ENCODE measurements at places on chromosomes 3 and 15.

DNA sequence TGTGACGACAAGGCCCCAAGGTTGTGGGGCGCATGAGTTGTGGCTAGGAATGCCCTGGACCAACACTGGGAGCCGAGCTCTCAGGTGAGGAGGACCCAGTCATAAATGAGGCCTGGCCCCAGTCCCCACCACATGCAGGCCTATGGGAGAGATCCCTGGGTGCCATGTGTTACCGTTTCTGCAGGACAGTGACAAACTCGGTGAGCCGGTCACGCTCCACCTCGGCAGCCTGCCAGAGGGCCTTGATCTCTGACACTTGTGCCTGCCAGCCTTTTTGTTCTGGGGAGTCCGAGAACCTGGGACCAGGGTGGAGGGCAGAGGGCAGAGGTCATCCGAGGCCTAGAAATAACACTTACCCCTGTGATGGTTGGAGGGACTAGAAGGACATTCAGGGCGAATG, 27.7 kb upstream of the HHATL start:
- no peak for DNase-seq

DNA sequence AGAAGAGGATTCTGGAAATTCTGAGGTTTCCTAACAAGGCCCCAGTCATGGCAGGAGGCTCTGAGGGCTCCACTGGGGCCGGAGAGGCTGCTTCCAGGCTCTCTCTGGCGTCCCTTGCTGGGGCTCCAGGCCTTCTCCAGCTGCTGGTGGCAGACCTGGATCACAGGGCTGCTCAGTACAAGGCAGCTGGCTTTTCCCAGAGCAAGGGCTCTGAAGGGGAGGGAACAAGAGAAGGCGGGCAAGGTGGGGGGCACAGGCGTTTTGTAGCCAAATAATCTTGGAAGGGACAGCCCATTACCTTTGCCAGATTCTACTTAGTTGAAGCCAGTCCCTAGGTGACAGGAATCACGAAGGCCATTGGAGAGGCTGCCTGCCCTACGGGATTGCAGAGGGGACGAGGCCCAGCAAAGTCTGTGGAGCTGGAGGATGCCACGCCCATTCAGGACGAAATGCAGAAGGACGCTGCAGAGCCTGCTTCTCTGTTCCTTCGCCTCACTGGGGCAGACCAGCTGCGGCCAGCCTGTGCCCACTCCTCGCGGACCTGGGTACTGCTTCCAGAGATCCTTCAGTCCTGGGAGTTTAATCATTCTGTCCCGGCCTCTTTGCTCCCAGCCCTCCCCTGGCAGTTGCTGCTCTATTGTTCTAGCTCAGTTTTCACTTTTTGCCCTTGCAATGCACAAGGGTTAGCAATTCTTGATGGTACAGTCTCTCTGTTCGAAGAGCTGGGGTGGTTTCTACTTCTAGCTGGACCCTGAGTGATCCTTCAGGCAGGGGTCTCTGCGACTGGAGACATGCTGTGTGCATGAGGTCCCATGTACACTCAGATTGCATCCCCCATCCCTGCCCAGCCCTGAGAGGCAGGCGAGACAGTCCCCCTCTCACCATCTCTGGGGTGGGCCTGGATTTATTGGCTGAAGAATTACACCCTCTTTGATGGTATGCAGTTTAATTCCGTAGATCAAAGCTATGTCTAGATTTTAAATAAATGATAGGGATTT, 149.3 kb upstream of the MEF2A start:
- DNase-seq: no peak

DNA sequence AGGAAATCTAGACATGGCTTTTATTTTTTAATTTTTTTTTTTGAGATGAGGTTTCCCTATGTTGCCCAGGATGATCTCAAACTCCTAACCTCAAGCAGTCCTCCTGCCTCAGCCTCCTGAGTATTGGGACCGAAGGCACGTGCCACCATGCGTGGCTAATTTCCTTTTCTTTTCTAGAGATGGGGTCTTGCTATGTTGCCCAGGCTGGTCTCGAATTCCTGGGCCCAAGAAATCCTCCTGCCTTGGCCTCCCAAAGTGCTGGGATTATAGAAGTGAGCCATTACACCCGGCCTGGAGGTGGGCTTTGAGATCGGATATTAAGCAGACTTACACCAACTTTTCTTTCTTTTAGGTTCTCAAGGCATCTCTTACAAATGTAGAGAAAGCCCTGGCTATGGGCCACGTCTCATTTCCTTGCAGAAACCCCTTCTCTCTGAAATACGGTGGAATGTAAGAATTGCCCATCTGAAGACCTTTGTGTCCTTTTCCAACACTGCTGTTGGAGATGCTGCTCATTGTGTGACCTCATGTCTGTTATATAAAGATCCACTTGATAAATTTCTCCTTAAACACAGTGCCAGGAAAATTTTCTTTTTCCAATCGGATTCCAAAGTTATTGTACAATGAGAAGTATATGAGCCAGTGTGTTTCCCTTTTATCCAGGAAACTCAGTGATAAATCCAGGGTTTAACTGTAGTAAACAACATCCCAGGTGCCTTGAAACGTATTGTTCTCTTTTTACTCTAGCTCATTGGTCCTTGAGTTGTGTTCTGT, 36.8 kb upstream of the CFAP161 start:
- no peak for DNase-seq

DNA sequence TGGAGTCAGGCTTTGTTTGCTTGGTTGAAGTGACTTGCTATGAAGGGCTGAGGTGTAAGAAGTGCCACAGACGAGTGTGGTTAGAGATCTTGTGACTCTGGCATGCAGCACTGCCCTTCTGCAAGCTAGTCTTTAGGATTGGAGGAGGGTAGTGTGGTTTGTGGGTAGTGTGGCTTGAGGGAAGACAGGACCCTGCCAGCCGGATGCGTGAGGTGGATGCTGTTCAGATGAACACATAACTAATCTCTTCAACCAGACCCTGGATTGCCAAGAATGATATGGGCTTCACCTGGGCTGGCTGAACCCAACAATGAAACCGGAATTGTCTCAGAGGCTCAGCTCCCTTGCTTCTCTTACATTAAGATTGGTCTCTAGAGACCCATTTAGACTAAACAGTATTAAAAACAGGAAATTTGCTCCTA, 32.7 kb downstream of the STARD9 start:
- DNase-seq: no peak

DNA sequence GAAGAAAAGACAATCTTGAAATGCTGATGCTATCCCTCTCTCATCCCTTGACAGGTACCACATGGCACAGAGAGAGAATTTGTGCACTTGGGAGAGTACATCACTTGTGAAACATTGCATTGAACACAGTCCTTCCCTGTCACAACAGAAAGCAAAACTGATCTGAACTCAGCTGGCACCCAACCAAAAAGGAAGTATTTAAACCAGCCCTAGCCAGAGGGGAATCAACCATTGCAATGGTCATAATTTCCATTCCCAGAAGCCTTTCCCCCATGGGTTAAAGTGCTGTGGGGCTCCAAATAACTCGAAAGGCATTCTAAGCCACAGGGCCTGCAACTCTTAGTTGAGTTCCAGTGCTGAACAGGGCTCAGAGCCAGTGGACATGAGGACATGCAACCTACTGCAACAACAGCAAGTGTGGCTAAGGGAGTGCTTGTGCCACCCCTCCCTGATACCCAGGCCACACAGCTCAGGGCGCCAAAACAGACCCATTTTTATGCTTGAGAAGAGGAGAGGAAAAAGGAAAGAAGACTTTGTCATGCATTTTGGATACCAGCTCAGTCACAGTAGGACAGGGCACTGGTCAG, 530.8 kb upstream of the BCHE start:
- DNase-seq: no peak

- peak; percentile 39 for DNase-seq
Measured at GRCh38 chr3:177197727-177198460, 612 bp upstream of the TBL1XR1 start.

- DNase-seq: no peak
Measured at GRCh38 chr15:43531018-43531670, 13.7 kb downstream of the MAP1A start.

- DNase-seq: no peak
Measured at GRCh38 chr3:140384028-140384771, 293.7 kb upstream of the TRIM42 start.

DNA sequence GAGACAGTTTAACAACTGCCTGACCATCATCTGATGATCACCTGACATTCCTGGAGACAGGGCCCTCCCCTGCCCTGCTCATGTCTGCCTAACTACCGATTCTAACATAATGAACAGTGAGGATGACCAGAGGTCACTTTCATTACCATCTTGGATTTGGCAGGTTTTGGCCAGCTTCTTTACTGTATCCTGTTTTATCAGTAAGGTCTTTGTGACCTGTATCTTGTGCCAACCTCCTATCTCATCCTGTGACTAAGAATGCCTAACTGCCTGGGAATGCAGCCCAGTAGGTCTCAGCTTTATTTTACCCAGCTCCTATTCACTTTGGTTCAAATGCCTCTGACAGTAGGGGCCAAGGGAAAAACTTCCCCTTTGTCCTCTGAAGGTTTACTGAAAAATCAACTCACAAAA, 40.2 kb downstream of the METTL6 start:
- no peak for DNase-seq

GRCh38 chr3:69934398-69934797, 65.1 kb upstream of the SAMMSON start:
- DNase-seq: no peak

- no peak for DNase-seq
Measured at GRCh38 chr3:31157893-31158620, 263.6 kb upstream of the GADL1 start.

DNA sequence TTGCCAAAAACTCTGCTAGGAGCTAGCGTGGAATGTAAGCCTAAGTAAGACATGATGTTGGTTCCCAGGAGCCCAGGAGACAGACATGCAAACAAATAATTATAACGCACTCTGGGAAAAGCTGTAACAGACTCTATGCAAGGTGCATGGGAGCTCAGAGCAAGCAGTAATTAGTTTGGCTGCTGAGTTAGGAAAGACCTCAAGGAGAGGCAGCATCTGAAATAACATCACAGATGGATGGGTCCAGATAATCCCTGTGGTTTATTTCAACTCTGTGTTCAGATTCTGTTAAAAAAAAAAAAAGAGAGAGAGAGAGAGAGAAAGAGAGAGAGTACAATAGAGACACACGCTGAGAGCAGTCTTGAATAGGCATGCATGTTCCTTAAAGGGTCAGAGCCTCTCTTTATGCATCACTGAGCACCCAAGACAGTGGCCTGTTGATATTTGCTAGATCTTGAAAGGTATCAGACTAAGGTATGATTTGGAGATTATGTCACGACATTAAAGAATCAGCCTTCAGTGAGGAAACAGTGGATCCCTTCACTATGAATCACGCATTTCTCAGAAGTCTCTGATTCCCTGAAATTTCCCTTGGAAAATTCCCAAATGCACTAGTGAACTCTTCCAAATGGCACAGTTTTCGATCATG, 124.4 kb upstream of the LIPC start:
- no peak for DNase-seq

GRCh38 chr3:167839460-167840134, 104.1 kb downstream of the SERPINI1 start:
- no peak for DNase-seq

- DNase-seq: no peak
Measured at GRCh38 chr15:101174152-101174920, 77.5 kb downstream of the CHSY1 start.

- no peak for DNase-seq
Measured at GRCh38 chr3:96264701-96265100, 549.7 kb upstream of the EPHA6 start.

- DNase-seq: no peak
Measured at GRCh38 chr3:46599590-46599989, 12.7 kb upstream of the FAM240A start.

DNA sequence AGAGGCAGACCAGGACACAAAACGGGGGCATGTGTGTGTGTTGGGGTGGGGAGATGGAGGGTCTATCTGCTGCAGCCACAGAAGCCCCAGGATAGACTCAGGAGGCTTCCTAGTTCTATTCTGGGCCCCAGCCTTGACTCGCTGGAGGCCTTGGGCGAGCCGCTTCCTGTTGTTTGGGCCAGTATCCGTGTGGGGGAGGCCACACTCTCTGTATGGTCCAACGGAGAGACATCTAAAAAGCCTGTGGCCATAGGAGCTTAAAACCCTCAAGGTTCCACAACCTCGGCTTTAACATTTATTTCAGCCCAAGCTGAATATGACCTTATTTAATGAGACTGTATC, 32.8 kb downstream of the POC1A start:
- DNase-seq: no peak

DNA sequence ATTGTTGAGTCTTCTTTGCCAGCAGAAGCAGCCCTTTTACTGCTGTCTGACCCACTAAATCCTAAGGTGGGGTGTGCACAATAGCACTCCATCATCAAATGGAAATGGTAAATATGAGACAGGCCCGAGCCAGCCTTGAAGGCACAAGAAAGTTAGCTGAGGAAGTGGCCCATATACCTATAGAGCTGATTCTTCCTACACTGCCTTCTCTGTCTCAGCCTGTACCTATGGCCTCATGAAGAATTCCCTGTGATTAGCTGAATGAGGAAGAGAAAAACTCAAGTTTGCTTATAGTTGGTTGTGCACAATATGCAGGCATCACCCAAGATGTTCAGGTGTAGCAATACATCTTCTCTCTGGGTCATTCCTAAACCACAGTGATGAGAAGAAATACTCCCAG, 31.7 kb upstream of the XCR1 start:
- no peak for DNase-seq

DNA sequence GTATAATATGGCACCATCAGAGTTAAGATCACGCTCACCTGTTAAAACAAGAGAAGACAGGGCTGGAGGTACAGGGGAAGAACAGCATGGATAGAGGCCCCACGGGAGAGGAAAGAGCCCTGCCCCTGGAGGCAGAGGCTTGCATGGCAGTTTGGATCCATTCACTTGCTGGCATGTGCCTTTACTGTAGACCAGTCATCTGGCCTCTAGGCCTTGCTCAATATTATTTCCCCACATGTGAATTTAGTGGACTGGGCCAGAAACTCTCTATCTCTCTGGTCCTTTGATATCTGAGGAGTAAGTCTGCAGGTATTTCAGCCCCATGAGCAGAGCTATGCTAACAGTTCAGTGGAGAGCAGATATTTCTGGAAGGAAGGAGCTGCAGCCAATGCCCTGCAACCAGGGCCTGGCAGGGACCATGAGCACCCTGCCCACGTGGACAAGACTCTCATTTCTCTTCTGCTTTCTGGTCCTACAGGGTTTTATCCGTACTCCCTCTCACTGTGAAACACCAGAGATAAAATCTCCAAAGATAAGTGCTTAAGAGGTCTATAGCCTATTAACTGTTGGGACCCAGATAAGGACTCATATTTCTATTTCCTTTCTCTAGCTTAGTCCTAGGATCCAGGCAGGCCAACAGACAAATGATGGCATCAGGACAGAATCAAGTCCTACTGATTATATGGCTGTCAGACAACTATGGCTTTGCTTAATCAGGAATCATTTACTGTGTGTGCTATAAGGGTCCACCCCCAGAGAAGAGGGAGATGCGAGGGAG, 65.0 kb downstream of the CLDN11 start:
- DNase-seq: no peak

All from A549 (cell line).